ENCODE measurements at places on chromosomes 3 and 15.

DNA sequence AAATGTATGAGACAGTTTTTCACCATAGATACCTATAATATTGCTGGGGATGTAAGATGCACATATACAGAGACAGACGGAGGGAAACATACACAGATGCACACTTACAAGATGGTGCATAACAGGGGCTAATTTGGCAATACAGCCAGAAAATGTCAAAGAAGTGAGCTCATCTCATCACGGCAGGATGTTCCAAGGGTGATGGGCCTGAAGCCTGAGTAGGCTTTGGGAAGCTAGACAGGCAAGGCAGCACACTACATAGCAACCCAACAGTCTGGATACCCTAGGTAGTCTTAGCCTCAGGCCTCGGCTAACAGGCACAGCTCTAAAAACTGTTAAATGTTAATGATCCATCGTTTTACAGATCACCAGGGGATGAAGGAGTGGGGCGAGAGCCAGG, 148.5 kb downstream of the OSBPL10 start:
- no peak for DNase-seq
- no peak overlapping the region for H3K27ac ChIP-seq
- no peaks in the 10 kb centered on the region for H3K4me1 ChIP-seq

- H3K4me3 ChIP-seq, result no peak overlapping the region
- H3K27ac ChIP-seq, result no peak overlapping the region
- no peaks in the 10 kb centered on the region for H3K27me3 ChIP-seq
- no peaks in the 10 kb centered on the region for H3K4me1 ChIP-seq
Observed at GRCh38 chr3:126201168-126201567, 20.8 kb upstream of the ALDH1L1 start.

DNA sequence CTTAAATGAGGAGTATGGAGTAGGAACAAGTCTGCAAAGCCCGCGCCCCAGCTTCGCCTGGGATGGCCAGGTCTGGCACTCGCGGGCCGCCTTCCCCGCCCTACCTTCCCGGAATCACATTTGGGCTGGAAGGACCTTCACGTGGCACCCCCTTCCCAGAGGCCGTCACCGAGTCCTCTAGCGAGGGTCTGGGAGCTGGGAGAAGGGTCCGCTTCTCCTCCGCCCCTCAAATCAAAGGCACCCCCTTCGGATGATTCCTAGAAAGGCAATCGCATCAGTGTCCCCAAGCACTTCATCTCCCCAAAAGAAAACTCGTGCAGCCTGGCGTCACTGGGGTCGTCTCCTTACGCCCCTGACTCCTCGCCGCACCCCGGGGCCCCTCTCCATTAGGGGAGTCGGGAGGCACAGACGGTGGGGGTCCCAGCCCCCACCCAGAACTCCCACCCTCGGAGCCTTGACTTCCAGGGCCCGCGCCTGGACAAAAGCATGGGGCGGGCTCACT, 380 bp downstream of the MYLK start:
- H3K4me3 ChIP-seq, result peak overlapping the region; percentile 73
- H3K36me3 ChIP-seq, result no peaks in the 10 kb centered on the region
- DNase-seq, result peak; percentile 40
- no peaks in the 10 kb centered on the region for H3K4me1 ChIP-seq

- H3K4me1 ChIP-seq, result no peaks in the 10 kb centered on the region
- DNase-seq, result peak; percentile 35
- H3K36me3 ChIP-seq, result no peaks in the 10 kb centered on the region
Observed at GRCh38 chr15:84702961-84703482, 12.9 kb downstream of the SEC11A start.

- no peaks in the 10 kb centered on the region for H3K36me3 ChIP-seq
- no peak overlapping the region for H3K27ac ChIP-seq
- no peaks in the 10 kb centered on the region for H3K27me3 ChIP-seq
- no peaks in the 10 kb centered on the region for H3K4me1 ChIP-seq
- no peak for DNase-seq
- no peak overlapping the region for H3K4me3 ChIP-seq
Observed at GRCh38 chr15:25883463-25884259, 20.5 kb upstream of the ATP10A start.

GRCh38 chr3:157445857-157446256, 9.2 kb downstream of the PTX3 start:
- no peak overlapping the region for H3K27ac ChIP-seq
- DNase-seq, result no peak
- H3K27me3 ChIP-seq, result no peaks in the 10 kb centered on the region

DNA sequence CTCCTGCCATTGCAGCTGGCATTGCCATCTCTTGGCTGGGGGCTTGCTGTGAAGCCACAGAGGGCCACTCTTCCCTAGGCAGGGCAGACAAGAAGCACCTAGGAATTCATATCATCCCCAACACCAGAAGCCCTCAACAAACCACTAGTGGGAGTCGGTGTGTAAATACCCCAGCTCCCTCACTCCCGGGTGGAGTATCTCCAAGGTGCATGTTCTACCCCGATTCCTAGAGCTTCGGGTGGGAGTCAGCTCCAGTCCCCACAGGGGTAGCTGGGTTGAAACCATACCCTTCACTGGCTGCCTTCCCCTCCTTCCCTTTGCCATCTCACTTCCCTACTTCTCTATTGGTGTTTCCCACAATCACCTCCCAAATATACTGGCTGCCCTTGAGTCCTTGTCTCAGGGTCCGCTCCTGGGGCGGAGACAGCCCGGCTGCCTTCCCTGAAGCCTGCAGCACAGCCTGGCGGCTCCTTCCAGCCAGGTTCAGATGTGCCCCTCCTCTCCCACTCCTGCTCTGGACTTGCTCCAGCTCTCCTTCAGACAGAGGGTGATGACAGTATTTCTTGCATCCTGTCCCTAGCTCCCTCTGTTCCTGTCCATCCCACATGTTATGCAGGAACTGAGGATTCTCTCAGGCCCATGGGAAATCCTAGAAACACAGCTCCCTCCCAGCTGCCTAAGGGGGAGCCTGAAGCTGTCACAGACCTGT, 33.3 kb downstream of the FAM3D start:
- H3K27ac ChIP-seq, result no peak overlapping the region
- no peak overlapping the region for H3K4me3 ChIP-seq
- DNase-seq, result no peak
- H3K4me1 ChIP-seq, result peaks cover 19% of the 10 kb centered on the region

DNA sequence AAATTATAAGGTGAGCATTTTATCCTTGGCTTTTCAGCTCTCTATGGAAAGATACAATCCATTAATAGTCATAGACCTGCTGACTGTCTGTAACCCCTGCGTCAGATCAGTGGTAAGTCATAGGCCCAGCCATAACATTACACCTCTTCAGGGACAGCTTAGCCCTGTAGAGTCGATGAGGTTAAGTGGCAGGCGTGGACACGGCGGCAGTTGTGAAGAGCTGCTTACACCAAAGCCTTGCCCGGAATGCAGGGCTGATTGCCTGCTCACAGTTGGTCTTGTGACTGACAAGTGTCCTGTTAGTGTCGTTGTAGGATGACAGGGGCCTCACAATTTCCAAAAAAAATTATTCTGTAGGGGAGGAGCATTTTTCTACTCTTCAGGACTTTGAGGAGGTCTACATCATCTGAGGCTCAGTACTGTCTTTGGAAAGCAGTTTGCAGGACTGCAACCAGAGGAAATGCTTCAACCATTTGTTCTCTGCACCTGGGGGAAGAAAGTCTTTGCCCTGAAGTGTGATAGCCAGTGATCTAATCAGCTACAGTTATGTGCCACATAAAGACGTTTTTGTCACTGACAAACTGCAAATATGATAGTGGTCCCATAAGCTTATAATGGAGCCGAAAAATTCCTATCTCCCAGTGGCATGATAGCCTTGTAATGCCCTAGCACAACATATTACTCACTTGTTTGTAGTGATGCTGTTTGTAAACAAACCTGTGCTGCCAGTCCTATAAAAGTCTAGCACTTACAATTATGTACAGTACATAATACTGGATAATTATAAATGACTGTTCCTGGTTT, 14.9 kb upstream of the SELENOT start:
- H3K27ac ChIP-seq, result no peak overlapping the region
- DNase-seq, result no peak
- no peaks in the 10 kb centered on the region for H3K36me3 ChIP-seq
- H3K4me1 ChIP-seq, result no peaks in the 10 kb centered on the region

DNA sequence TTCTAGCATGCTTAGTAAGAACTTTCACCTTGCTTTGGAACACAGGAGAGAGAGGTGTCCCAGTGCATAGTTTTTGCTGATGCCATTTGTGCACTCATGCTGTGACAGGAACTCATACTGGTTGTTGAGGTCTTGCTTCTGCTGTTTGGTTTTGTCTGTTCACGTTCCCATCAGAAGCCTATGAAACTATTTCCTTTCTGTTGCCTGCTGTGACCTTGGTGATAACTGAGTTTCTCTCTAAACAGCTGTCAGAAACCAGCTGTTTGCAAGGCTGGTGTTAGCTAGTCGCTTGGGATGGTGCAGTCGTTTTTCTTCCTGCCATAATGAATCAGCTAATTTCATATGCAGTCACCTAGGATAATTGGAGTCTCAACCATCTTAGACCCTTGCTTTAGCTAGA, 724.1 kb downstream of the GRM7 start:
- H3K4me3 ChIP-seq, result no peak overlapping the region
- H3K27ac ChIP-seq, result no peak overlapping the region
- no peak for DNase-seq
- no peaks in the 10 kb centered on the region for H3K27me3 ChIP-seq
- no peaks in the 10 kb centered on the region for H3K4me1 ChIP-seq

DNA sequence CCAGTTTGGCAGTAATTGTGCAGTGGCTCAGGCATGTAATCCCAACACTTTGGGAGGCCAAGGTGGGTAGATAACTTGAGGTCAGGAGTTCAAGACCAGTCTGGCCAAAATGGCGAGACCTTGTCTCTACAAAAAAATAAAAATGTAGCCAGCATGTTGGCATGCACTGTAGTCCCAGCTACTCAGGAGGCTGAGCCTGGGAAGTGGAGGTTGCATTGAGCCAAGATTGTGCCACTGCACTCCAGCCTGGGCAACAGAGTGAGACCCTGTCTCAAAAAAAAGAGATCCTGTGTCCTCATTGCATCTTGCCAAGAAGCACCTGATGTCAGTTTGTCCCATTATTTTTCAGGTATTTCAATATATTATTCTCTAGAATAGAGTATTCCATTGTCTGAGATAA, 61.8 kb downstream of the CRTC3 start:
- DNase-seq, result no peak
- no peaks in the 10 kb centered on the region for H3K27me3 ChIP-seq
- H3K36me3 ChIP-seq, result no peaks in the 10 kb centered on the region
- H3K4me3 ChIP-seq, result no peak overlapping the region
- H3K27ac ChIP-seq, result no peak overlapping the region
- no peaks in the 10 kb centered on the region for H3K4me1 ChIP-seq

Measured in breast epithelium (tissue), 4 donors.